Uterus (tissue), 4 donors: ENCODE measurements at places on chromosomes 3 and 15. TPM values are rescaled to one million over a fixed set of nuclear protein-coding genes. Genes with fewer than 3 reads are reported as not detected.

DNA sequence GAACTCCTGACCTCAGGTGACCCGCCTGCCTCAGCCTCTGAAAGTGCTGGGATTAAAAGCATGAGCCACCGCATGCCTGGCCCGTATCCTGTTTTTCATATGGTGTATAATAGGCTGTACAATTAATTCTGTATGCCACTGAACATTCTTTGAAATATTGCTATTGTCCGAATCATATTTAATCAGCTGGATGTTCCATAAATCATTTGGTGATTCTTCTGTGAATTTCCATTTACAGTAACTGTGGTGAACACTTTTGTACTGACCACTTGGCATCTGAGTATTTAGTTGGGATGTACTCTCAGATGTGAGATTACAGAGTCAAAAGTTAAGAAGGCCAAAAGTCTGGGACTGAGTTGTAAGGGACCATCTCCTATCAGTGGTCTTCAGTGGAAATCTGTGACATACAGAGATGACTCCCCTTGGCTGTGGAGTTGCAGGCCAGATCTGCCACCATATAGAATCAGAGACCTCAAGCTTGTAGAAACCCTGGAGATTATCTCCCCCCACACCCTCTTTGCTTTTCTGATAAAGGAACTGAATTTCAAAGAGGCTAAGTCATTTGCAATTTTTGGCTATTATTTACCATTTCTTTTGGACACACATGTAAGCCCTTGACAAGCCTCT, 25.7 kb upstream of the DYNC1LI1 start:
- DNase-seq, result no peak

GRCh38 chr15:67465196-67465952, 55.6 kb upstream of the C15orf61 start:
- DNase-seq, result no peak

DNA sequence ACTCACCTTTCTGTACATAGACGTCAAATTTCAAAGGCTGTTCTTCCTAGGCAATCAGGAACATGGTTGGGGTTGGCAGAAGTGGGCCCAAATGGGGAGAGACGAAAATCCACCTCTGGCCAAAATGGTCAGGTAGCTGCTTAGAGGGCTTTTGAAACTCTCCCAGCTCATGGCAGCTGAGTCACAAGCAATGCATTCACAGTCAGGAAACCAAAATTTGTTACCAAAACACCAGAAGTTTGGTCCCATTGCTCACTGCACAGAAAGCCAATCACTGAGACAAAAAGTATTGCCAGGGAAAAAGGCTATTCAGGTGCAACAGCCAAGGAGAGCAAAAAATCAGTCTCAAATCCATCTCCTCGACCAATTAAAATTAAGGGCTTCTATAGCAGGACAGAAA, 539.6 kb upstream of the CCDC54 start:
- no peak for DNase-seq

DNA sequence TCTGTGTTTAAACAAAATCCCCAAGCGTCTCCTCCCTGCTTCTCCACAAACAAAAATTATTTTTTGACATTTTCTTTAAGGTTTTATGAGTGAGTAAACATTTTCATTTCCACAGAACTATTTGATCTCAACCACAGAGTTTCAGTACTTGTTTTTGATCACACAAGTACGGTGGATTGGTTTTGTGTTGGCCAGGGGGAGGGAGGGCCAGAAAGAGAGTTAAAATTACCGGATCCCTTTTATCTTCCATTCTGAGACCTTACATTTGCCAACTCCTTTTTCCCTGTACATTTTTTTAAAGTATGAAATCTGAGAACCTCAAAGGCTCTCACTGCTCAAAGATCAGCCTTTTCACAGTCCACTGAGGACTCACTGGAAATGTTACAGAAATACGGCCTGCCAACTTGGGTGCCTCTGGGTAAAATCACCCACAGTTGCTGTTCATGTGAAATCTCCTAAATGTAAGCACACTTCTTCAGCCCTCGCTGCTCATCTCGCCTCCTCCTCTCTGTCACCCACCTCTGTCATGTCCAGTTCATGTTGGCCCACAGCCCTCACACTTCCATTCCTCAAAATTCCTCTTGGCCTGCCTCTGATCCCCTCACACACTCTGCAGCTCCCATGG, 1.7 kb downstream of the HOMER2 start:
- DNase-seq, result no peak

GRCh38 chr3:65685621-65686235, 353.0 kb downstream of the MAGI1 start:
- DNase-seq, result no peak

The MOBP gene
- total RNA-seq, result 0.43 TPM

The IFT80 gene
- total RNA-seq, result 129 TPM

The PAK2 gene
- 65.8 TPM for total RNA-seq

The STRA6 gene
- not detected for total RNA-seq

The GREM1 gene
- total RNA-seq, result 5.4 TPM

The MUC13 gene
- total RNA-seq, result not detected

The RAD51 gene
- not detected for total RNA-seq

The SKOR1 gene
- 0.77 TPM for total RNA-seq

The HAUS2 gene
- 28.1 TPM for total RNA-seq
